Fibroblast of upper back skin (primary cell): ENCODE measurements at places on chromosomes 2 and 18.

DNA sequence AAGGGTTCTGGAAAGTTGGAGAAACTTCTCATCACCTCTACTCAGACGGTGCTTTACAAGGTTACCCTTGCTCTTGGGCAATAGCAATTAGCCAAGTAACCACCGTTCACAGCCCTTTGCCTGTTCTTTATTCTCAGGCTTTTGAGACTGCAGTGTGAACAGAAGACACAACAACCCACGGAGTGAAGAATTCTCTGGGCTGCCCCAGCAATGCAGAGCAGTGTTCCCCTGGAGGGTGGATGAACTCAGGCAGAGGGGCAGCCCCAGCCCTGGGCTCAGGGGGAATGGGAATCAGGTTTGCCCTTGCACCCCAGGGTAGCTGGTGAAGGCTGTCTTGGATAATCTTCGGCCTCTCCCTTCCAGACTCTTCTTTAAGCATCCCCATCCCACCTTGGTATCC lies 69.1 kb downstream of the MCFD2 start:
- peak; percentile 31 for DNase-seq

GRCh38 chr2:69159986-69160385 lies 147.0 kb downstream of the ANTXR1 start:
- DNase-seq: no peak

- no peak for DNase-seq
Observed at GRCh38 chr18:48514786-48515185, 24.0 kb upstream of the CTIF start.

GRCh38 chr18:3924455-3924854 lies 474.5 kb downstream of the TGIF1 start:
- peak; percentile 31 for DNase-seq

- DNase-seq: peak; percentile 94
Observed at GRCh38 chr18:46320928-46321711, 216.9 kb downstream of the HAUS1 start.

- no peak for DNase-seq
Observed at GRCh38 chr2:240795916-240796510, 24.0 kb downstream of the KIF1A start.

- no peak for DNase-seq
Observed at GRCh38 chr2:240287496-240288086, 147.1 kb upstream of the OTOS start.

- DNase-seq: no peak
Observed at GRCh38 chr2:117859532-117859911, 45.0 kb downstream of the DDX18 start.

DNA sequence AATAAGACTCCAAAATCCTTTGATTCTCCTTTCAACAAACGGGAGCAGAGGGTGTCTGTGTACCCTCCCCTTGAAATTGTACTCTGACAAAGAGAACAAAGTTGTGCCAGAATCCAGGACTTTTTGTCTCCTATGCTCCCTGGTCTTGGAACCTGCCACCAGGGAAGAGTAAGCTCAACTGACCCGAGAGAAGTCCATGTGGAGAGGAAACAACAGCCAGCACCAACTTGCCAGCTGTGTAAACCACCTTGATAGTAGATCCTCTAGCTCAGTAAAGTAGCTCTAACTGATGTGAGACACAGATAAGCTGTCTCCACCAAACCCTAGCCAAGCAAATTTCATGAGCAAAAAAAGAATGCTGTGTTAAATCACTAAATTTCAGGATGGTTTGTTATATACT lies 46.9 kb downstream of the LNPK start:
- DNase-seq: no peak

DNA sequence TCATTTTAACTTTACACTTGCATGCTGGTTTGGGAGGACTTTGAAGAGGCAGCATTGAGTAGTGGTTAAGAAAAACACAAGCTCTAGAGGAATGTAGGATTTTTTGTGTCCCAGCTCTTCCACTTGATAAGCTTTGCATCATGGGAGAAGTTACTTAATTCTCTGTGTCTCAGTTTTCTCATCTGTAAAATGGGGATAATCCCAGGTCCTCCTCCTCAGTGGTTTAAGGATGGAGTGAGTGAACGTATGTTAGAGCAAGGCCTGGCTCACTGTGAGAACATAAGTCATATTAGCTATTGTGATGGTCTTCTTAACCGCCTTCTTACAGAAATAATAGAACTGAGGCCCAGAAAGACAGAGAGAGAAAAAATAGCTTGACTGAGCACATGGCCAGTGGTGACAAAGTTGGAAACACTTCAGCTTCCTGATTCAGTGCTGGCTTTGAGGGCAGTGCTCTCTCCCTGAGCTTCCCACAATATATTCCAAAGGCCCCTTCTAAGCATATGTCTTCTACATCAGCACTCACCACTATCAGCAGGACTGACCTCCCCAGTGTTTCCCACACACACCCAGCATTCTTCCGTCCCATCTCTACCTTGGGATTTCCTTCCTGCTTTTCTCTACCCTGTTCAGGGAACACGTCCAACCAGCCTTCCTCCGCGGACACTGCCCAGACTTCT lies 214.9 kb upstream of the TNP1 start:
- DNase-seq: peak; percentile 32

GRCh38 chr18:79361766-79362522 lies 33.8 kb upstream of the NFATC1 start:
- peak; percentile 47 for DNase-seq

GRCh38 chr2:206004004-206004693 lies 81.8 kb downstream of the INO80D start:
- no peak for DNase-seq

GRCh38 chr2:65450810-65451209 lies 18.4 kb upstream of the SPRED2 start:
- DNase-seq: no peak

DNA sequence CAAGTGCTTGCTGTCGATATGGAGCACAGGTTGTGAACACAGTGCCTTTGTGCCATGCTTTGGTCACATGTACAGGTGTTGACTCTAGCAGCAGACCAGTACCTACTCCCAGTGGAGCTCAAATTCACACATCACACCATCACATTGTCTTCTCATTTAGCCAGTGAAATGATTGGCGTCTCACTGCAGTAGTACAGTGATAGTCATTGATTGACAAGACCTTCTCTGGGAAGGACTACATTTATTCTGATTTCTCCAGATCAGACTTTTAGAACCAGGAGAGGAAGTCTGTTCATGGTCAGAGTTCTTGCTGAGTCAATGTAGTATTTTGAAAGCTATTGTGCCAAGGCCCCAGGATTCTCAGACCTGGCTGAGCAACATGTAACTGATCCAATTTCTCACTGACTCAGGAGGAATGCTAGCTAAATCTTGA lies 75.2 kb downstream of the FMNL2 start:
- peak; percentile 35 for DNase-seq

- DNase-seq: peak; percentile 28
Observed at GRCh38 chr2:182548031-182548950, 121.5 kb upstream of the PDE1A start.

- DNase-seq: no peak
Observed at GRCh38 chr2:230170532-230170931, 49.3 kb downstream of the SP110 start.

- no peak for DNase-seq
Observed at GRCh38 chr18:3710712-3711301, 260.8 kb downstream of the TGIF1 start.

GRCh38 chr2:114940785-114941458 lies 498.5 kb downstream of the DPP10 start:
- DNase-seq: no peak

DNA sequence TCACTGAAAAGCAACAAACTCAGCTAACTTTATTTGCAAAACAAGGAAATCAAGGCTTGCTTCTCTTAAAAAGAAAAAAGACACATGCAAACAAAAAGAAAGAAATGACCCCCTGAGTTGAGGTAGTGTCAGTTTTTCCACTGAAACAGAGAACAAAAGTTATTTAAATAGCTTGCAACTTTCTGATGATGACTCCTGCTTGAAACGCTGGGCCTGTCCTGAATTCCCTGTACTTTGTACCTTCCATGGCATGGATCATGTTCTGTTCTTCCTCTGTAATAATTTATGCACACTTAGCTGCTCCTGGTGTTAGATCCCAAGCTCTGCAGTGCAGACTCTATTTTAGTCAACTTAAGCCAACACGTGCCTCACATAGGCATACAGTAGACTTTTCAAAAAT lies 84.0 kb downstream of the SKA1 start:
- DNase-seq: no peak

- DNase-seq: no peak
Observed at GRCh38 chr18:61732854-61733253, 160.0 kb downstream of the RNF152 start.

GRCh38 chr2:132584976-132585817 lies 84.8 kb downstream of the LYPD1 start:
- no peak for DNase-seq

DNA sequence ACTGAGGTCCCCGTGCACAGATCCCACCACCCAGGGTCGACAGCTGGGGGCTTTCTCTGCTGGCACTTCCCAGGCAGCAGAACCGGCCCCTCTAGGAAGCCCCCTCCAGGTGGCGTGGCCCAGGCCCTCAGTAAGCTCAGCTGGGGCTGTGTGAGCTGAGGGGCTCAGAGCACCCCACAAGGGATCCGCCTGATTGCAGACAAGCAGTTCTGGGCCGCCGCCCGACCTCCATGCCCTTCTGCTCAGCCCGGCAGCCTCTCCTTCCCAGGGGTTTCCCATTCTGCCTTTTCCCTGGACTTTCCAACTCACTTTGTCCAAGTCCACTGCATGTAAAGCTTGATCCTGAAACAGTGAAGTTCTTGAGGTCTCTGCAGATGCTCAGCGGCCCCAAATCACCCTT lies 76.4 kb downstream of the NFATC1 start:
- no peak for DNase-seq

- no peak for DNase-seq
Observed at GRCh38 chr2:120439067-120439368, 93.1 kb downstream of the INHBB start.

DNA sequence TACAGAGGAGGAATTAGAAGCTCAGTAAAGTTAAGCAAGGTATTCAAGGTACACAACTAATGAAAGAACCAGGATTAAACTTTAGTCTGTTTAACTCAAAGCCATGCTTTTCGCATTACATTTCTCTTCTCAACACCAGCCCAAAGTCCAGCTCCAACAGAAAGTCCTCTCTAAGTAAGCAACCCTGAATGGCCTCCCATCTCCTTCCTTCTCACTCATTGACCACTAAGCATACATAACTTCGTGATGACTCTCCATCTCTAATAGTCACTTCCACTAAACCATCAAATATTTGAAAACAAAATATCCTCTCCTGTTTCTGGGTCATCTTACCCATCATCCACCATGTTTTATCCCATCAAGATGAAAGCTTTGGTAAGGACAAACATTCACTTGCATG lies 219.8 kb downstream of the RAD51AP2 start:
- peak; percentile 38 for DNase-seq

DNA sequence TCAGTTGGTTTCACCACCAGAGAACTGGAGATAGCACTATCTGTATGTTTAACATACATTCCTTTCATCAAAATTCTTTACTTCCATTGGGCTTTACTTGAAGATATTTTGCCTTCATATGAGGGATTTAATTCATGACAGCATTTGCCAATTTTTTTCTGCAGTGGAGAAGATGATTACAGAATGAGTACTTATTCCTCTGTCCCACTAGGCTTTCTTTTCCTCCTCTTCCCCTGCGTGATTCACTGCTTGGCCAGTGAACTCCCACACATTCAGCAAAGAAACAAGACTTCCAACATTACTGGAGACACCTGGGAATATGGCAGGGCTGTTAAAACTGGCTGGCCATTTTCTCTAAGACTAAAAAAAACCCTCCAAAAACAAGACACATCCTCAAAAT lies 425.8 kb upstream of the KCNH7 start:
- peak; percentile 85 for DNase-seq

GRCh38 chr18:75314117-75314516 lies 103.5 kb downstream of the TSHZ1 start:
- no peak for DNase-seq

- DNase-seq: no peak
Observed at GRCh38 chr2:241550616-241551580, 7.6 kb upstream of the BOK start.

DNA sequence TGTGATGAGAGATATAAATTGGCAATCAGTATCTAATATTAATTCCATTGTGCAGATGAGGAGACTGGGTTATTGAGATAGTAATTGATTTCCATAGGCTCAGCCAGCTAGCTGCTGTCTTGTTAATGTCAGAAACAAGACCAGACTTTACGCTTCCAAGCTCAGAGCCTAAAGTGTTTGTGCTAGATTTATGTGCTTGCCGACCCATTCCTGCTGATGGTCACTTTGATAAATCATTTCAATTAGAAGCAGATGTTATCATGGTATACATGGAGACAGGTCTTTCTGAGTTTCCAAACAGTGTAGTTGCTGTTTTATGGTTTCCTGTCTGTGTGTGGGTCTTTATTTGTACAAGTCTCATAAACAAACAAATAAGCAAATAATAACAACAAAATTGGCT lies 92.8 kb downstream of the AQP4 start:
- no peak for DNase-seq

GRCh38 chr2:177326005-177326404 lies 61.5 kb upstream of the NFE2L2 start:
- no peak for DNase-seq

GRCh38 chr18:9574473-9575115 lies 39.8 kb downstream of the PPP4R1 start:
- DNase-seq: no peak

GRCh38 chr2:150125188-150125587 lies 362.3 kb downstream of the RND3 start:
- DNase-seq: no peak

DNA sequence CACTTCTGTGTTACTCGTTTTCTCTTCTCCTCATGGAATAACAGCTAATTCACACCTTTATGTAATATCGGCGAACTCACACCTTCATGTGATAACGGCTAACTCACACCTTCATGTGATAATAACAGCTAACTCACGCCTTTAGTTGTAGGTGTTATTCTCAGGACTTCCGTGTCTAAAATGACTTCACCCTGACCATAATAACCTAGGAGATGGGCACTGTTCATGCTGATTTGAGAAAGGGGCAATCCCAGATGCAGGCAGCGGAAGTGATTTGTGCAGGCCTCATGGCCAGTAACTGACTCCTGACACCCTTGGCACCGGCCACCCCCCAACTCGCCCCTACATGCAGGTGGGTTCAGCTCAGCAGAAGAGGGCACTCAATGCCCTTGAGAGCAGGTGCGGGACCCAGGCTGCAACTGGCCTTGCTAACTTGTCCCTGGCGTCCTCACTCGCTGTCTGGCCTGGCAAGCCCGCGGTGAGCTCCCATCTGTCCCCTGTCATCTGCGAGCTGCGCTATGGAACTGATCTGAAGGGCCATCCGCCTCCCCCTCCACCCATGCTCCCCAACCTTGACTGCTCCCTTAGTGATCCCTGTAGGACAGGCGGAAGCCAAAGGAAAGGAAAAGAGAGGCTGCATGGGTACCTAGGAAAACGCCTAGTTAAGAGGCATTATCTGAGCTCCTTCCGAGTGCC lies 42.6 kb upstream of the MTCL1 start:
- no peak for DNase-seq

DNA sequence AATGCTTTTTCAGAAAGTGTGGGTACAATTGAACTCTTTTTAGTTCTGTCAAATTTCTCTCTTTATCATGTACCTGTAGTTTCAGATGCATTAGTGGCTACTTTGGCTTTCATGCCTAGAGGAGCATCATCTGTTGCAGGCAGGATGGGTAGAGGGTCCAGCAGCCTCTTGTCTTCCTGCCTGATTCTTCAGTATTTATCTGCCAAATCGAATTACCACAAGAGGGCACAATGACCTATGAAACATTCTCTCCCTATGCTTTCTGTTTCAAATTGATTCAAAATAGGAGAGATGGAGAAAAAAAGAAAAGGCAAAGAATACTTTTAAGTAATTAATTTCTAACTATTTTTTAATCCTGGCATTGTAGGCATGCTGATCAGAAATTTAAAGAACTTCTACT lies 477.2 kb downstream of the TRIB2 start:
- peak; percentile 39 for DNase-seq
